ENCODE measurements at places on chromosomes 2 and 18. TPM values are rescaled to one million over a fixed set of nuclear protein-coding genes. Genes with fewer than 3 reads are reported as not detected.

M1AP gene
- 0.43 TPM for total RNA-seq

IGFBP5 gene
- 26.7 TPM for total RNA-seq

GLS gene
- total RNA-seq: 211 TPM

CNGA3 gene
- not detected for total RNA-seq

FOXD4L1 gene
- not detected for total RNA-seq

MDH1B gene
- not detected for total RNA-seq

DNA sequence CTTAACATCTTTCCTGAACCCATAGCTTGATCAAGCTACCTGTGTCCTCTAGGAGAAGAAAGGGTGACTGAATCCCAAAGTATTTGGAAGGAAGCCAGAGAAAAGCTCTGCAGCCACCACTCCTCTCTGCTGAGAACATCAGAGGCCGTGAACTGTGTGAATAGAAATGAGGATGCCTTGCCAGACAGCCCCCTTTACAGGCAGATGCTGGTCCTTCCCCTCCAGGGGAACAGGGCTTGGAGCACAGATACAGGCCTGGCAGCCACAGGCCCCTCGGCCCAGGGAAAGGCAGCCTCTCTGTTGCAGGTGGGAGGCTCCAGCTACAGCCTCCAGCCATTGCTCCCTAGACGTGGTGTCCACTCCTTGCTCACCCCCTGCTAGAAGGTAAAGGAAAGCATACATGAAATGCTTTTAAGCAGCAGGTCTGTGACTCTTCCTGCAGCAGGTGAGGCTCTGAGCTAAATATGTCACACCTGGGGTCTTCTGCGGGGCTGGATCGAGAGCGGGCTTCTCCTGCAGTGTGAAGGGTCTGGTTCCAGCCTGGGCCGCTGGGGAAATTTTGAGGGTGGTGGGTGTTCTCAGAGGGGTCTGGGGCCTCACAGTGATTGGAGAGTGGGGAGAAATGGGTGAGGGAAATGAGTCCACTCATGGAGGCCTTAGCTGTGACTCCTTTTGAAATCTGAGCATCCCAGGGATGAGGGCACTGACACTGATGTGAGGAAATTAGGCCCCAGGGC, 234.0 kb downstream of the KLHL29 start:
- peak; percentile 45 for DNase-seq

DNA sequence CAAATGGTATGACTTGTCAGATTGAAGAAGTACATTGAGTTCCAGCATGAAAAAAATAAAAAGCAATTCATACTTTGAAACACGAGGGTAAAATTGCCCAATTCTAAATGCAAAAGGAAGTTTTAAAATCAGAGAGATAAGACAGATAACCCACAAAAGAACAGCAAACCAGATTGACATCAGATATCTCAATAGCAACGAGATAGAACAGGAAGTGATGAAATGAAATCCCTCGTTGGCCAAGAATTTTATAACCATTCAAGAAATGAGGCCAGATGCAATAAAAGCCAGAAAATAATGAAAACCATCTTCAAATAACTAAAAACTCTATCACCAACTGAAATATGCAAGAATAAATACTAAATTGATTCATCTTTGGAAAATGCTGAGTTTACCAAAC, 172.8 kb downstream of the CD226 start:
- DNase-seq: no peak

DNA sequence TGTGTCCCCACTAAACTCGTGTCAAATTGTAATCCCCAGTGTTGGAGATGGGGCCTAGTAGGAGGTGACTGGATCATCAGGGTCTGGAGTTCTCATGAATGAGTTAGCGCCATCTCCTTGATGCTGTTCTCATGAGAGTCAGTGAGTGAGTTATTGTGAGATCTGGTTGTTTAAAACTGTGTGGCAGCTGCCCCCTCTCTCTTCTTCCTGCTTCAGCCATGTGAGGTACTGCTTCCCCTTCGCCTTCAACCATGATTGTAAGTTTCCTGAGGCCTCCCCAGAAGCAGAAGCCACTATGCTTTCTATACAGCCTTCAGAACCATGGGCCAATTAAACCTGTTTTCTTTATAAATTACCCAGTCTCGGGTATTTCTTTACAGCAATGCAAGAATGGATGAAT, 50.4 kb downstream of the AP1S3 start:
- no peak for DNase-seq

DNA sequence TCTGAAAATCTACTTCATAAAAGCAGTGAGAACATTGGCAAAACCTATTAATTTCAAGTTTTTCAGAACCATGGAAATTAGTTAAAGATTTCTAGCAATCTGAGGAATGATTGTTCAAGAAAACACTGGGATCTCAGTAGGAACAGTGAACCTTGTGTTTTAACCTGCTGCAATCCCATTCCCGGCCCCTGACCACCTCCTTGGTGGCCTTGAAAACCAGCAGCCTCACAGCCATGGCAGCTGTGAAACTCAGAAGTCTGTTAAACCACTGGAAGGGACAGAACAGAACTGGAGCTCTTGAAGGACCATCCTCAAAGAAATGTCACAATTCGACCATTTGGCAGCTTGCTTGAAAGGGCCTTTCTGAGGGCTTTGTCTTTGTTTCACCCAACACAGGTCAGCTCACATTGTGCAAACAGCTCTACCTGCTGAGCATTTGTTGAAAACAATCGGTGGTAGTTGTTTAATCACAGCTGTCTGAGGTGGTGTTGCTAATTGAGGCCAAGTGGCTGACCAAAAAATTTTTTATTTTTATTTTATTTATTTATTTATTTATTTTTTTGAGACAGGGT, 25.8 kb downstream of the NEDD4L start:
- no peak for DNase-seq

DNA sequence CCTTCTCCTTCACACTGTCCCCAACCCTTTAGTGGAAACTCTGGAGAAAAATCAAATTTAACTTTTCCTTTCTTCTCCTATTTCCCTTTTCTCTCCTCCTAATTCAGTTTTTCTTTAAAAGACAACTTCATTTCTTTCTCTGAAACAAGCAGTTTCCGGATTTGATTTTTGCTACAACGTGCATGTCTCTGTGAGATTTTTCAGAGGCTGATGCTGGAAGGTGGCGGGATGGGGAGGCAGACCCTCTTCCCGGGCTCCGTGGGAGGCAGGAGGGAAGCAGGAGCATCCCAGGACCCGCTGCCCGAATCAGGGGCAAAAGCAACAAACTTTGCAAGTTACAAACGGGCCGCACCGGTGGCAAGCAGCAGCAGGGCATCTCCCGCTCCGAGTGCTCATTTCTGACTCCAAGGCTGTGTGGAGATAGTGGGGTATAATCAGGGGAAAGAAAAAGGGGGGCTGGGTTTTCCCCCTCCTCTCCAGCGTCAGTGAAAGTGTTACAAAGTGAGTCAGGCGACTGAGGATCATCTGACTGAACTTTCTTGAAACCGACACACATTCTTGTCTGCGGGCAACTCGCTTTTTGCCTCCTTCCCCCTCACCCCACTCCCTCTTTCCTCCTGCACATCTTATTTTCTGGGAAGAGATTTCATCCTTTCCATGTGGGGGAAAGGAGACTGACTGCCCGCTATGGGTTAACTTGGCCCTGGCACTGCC, 6.4 kb downstream of the ZEB2 start:
- peak; percentile 77 for DNase-seq

- no peak for DNase-seq
Measured at GRCh38 chr2:648476-649424, 28.5 kb downstream of the TMEM18 start.

DNA sequence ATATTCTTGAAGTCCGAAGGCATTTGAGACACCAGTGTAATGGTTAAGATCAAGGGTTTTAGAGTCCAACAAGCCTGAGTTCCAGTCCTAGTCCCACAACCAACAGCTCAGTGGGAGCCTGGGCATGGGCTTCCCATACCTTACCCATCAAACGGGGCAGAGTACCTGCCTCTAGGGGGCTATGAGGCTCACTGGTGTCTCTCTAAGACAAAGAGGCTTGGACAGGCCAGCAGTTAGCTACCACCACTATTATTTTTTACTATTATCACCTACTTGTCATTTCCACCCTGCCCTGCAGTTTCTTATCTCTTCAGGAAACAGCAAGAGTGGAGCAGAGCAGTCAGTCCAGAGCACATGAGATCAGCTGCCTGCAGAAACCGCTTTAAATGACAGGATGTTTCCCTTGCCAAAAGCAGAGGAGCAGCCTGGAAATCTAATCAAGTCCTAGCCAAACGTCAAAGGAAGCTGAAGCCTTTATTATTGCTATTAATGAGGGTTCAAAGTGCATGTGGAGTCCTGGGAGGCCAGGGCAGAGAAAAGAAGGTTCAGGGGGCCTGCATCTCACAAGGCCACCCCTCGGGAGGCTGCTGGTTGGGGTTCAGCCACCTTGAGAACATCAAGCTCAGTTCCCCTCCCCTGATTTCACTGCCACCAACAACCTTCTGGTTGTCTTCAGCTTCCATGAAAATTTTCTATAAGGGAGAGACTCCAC, 66.6 kb downstream of the STPG4 start:
- DNase-seq: peak; percentile 54

- DNase-seq: no peak
Measured at GRCh38 chr2:104781151-104781550, 72.8 kb upstream of the POU3F3 start.

DNA sequence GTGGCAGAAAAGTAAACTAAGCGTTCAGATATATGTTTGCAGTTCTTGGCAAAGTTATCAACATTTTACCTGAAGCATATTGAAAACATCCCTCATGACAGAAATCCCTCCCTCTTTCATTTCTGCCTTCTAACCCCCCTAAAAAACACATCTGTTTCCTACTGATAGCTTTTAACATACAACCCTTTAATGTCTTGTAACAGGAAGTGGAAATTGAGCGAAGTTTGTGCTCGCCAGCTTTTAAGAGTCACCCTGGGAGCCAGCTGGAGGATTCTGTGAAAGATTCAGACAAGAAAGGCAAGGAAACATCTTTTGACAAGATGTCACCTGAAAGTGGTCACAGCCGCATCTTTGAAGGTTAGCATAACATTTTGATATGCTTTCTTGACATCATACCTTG, 247.4 kb downstream of the XIRP2 start:
- no peak for DNase-seq

- no peak for DNase-seq
Measured at GRCh38 chr18:53080687-53081086, 740.7 kb downstream of the DCC start.

DNA sequence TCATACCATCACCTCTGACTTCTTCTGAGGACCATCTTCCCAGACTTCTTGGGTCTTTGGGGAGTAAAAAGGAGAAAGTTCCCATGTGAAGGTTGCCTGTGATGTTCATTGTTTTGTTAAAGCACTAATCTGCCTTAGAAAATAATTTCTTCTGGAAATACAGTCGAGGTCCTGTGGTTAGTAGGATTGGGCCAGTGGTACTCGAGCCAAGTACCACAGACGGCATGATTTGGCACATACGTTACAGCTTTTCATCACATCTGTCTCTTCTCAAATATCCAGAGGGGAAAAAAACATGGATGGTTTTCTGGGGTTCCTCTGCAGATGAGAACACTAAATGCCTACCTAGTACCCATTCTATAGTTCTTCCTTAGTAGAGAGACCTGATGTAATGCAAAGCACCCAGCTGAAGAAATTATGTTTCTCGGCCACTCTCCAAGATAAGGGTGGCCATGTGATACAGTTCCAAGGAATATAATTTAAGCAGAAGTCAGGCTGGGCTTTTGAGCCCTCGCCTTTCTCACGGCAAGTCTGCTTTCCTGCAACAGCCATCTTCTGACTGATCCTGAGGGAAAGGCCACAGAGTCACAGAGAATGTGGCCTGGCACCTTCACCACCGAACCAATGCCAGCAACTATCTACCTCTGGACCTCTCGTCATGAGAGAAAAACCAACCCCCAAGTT, 161.0 kb downstream of the RNF152 start:
- no peak for DNase-seq

DNA sequence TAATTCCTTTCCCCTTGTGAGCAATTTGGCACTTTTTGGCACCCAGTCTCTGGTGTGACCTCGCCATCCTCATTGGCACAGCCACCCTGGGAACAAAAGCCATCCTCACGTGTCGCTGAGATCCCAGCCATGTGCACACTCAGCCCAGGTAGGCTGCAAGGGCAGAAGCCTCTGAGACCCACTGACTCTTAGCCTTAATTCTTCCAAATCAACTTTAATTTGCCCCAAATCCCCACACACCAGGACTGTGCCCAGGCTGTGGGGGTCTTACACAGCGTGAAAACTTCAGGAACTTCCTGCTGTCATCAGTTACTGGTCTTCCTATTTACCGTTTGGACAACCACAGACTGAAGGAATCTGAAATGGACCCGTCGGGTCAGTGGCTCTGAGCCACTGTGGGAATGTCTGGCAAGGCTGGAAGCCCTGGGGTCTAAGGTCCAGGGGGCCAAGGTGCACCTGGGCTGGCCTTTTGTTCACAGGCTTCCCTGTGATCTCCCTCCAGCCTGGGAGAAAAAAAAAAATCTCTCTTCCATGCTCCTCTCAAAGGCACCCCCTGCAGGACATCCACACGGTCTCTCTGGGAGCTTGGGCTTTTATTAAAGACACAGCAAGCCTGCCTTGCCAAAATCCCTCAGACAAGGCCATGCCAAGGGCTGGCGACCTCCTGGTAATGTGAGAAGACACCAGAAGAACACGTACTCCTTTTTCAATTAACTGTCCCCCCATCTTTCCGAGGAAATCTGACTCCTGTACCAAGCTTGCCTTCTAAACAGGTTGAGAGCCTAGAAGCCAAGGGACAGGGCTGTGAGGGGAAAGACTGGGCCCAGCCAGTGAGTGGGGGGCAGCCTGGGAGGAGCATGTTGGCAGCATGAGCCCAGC, 42.1 kb upstream of the LAPTM4A start:
- no peak for DNase-seq

DNA sequence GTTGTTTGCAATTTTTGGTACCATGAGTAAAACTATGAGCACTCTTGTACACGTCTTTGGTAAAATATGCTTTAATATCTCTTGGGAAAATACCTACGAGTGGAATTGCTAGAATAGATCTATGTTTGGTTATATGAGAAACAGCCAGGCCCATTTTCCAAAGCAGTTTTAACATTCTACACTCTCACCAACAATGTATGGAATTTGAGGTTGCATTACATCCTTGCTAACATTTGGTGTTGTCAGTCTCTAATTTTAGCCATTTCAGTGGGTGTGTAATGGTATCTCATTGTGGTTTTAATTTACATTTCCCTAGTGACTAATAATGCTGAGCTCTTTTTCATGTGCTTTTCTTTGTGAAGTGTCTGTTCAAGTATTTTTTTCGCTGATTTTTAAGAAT, 118.9 kb upstream of the TCF4 start:
- DNase-seq: no peak

- peak; percentile 61 for DNase-seq
Measured at GRCh38 chr2:109065391-109065734, 63.6 kb upstream of the SH3RF3 start.

DNA sequence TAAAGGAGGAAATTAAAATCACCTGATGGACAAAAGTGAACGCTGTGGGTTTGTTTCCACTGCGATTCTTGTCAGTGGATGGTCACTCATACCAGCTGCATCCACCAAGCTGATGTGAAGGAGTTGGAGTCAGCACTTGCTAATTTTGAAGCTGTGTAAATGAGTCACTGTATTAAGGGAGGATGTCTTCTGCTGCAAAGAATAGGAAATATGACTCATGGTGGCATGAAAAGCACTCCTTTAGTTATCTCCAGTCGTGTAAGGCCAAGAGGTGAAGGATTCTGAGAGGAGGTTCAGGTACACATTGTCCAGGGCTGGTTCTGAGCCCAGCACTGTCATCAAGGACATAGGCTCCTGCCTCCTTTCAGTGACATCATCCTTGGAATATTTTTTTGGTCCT, 71.7 kb upstream of the SKOR2 start:
- no peak for DNase-seq

All from spleen (tissue), 13 donors.